GM12891 (cell line): ENCODE measurements at places on chromosomes 1 and 21.

- DNase-seq = no peak
Observed at GRCh38 chr1:91501971-91502671, 1.5 kb downstream of the CDC7 start.

DNA sequence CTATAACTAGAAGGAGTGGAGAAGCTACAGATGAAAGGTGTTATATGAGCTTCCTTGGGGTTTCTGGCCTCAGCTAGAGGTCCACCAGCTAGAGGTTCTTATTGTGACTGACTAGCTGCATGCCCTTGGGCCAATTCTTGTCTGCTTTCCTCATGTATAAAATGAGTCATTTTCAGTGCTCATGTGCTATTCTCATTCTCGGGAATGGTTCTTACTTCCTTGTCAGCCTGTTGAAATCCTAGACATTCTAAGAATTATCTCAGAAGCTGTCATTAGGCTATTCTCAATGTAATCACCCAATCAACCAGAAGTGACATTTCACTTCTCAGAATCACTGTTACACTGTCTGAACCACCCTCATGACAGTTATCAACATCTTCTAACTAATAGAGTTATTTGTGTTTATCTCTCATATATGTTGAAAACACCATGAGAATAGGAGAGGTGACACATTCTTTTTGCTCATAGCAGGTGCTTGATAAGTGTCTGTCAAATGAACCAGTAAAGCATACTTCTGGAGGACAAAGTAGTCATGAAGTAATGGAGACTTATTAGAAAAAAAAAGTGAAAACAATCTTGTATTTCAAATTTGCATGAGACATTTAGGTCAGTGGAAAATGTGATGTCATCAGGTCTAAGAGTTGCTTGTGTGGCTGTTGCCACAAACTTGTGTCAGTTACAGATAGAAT, 122.8 kb upstream of the IVNS1ABP start:
- peak; percentile 1 for DNase-seq

GRCh38 chr1:63545780-63546179, 22.5 kb downstream of the EFCAB7 start:
- no peak for DNase-seq

DNA sequence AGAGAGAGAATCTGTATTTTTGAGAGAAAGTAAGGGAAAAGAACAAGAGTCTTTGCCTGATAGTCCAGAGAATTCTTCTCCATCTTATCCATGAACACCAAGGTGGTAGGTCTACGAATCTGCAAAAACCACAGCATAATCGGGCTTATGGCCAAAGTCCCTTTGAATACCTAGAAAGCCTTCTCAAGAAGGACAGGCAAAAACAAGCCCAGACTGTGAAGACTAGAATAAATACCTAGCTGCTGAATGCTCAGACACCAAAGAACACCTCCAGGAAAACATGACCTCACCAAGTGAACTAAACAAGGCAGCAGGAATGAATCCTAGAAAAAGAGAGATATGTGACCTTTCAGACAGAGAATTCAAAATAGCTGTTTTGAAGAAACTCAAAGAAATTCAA, 79.2 kb downstream of the HFM1 start:
- DNase-seq = no peak

DNA sequence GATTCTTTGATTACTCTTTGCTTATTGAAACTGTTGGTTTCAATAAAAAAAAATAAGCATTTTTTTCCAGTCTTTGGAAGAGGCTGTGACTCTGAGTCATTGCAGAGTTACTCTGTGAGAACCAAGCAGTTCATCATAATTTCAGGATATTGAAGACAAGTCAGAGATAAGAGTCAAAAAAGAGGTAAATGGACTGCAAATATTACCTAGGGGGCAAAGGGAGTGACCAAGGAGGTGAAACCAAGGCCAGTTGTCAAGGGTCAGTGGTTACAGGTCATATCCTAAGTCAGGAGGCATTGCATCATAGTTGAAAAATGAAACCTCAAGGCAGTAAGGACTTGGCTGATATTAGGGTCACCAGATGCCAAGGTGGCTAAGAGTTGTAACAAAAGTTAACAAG, 597.1 kb upstream of the USP24 start:
- DNase-seq = no peak
